SW 1271 (cell line): ENCODE measurements at places on chromosomes 4 and X.

DNA sequence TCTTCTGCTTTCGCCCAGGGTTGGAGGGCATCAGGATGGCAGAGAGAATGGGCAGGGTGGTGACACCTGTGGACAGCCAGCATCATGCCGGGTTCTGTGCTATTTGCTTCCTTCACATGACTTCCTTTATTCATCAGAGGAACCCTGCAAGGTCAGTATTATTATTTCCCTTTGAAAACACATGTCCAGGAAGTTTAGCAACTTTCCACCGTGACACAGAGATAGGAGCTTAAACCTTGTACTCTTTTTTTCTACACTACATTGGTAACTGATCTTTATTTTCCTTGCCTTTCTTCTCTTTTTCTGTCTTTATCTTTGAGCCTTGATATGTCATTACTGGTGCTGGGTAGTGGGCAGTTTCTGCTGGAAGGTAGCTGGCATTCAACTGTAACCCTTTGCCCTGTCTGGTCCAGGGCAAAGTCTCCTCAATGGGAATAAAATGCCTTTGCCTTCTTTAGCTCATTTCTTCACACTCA is 5.0 kb upstream of the MGST2 start:
- no peak for DNase-seq

DNA sequence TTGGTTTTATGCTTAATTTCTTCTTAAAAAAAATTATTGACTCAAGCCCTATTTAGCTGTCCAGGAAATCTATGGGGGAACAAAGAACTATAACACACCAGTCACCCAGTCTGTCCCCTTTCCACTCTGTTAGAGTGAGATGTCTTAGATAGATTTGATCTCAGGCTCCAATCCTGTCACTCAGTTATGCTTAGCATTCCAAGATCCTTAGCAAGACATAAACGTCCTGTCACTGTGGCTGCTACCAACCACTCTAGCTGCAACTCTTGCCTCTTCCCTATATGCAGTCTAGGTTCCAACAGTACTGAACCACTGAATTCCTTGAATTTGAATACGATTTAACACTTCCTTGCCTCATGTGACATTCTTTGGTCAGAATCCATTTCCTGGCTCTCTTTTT is 241.9 kb upstream of the NWD2 start:
- no peak for DNase-seq

GRCh38 chr4:19187096-19187495 is 1064.6 kb upstream of the SLIT2 start:
- DNase-seq: no peak

DNA sequence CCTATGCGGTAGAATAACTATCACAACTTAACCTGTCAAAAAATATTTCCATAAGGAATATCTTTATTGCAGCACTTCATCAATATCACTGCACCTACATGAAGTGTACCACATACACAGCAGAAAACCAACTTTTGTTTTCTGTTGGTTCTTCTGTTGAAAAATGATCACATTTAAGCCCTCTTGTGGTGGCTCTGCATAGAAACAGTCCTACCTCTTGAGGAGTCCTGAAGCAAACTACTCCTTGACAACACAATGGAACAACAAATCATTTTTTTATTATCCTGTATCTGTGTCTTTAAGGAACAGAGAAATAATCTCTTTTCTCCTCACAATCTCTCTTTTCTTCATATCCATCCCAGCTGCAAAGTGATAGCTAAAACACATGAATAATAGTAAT is 39.8 kb upstream of the ATOH1 start:
- peak; percentile 18 for DNase-seq

- DNase-seq: no peak
These were observed 93.4 kb downstream of the TET2 start for GRCh38 chr4:105240037-105240436.

GRCh38 chr4:176342384-176342783 is 22.6 kb downstream of the SPCS3 start:
- DNase-seq: no peak

- no peak for DNase-seq
These were observed 89.7 kb downstream of the ARHGAP10 start for GRCh38 chr4:147821555-147821954.

GRCh38 chr4:89904524-89904923 is 9.9 kb downstream of the MMRN1 start:
- DNase-seq: no peak

DNA sequence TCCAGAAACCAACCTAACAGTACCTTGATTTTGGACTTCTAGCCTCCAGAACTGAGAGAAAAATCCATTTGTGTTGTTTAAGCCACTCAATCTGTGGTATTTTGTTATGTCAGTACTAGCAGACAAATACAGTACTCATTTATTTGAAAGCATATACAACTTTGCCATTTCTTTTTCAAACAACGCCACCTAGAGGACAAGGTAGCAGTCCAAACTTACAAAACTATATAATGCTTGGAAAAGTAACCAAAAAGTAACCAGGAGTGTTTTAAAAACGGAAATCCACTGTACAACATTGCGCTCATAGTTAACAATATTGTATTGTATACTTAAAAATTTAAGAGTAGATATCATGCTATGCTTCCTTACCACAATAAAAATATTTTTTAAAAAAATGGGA is 37.0 kb upstream of the FGF13 start:
- DNase-seq: no peak

DNA sequence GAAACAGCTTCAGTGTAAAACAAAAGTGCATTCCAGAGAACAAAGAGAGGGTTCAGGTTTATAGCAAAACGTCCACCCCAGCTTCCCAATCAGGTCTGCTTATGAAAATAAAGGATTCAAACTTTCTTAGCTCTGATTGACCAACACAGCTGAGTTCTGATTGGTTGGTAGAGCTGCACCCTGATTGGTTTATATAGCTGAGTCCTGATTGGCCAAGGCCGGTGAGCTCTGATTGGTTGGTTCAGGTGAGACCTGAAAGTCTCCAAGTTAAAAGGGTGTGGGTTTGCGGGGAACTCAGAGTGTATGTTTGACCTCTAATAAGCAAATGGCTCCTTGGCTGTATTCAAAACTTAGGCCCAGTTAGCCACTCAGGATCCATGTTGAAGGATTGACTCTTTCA is 20.9 kb downstream of the CLRN2 start:
- no peak for DNase-seq

GRCh38 chr4:9804918-9805317 is 23.5 kb downstream of the DRD5 start:
- no peak for DNase-seq

GRCh38 chr4:8029689-8030088 is 90.0 kb upstream of the AFAP1 start:
- no peak for DNase-seq

DNA sequence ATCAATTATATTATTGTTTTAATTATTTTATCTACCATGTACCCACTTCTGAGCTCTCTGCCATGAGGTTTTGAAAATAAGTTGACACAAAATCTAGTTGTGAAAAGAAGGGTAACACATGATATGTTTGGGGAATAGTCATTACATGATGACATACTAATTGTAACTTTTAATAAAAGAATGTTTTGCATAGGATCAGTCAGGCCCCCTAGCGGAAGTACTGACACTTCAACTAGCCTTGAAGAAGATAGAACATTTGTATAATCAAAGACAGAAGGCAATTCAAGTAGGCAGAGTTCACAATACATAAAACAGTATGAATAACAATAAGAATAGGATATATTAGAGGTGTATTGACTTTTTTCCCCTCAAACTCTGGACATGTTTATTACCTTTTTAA is 1191.0 kb upstream of the AGA start:
- no peak for DNase-seq

GRCh38 chrX:69365349-69365748 is 138.8 kb upstream of the NALF2 start:
- DNase-seq: no peak

DNA sequence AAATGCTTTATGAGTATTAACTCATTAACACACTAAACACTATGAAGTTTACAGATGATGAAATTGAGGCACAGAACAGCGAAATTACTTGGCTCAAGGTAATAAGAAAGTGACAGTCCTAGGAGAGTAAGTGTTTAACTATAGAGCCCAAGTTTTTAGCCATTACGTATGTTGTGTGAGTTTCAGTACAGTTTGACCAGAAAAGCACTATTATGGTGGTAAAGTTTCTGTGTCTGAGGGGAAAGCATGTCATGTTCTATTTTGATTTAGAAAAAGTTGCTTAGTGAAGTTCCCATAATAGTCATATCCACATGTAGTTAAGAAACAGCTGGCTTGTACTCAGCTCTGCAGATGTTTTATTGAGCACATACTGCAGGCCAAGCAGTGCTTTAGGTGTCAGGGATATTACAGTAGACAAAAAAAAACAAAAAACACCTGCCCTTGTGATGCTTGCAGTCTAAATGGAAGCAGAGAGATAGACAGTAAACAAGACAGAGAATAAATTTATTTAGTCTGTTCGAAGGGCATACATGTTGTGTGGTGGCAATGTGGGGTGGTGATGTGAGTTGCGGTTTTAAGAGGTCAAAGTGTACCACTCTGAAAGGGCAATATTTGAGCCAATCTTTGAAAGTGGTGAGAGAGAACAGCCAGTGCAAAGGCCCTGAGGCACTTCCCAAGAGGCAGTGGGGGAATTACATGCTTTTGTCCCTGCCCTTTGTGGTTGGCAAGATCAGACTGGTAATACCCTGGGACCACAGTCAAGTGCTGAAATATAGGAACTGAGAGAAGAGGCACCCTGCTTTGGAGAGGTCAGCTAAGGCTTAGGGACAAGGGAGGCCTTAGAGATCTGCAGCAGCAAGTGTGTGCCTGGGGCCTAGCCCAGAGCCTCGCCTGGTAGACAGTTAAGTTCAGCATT is 6.2 kb downstream of the TMEM131L start:
- DNase-seq: no peak

GRCh38 chrX:113033966-113034680 is 193.5 kb upstream of the AMOT start:
- no peak for DNase-seq

DNA sequence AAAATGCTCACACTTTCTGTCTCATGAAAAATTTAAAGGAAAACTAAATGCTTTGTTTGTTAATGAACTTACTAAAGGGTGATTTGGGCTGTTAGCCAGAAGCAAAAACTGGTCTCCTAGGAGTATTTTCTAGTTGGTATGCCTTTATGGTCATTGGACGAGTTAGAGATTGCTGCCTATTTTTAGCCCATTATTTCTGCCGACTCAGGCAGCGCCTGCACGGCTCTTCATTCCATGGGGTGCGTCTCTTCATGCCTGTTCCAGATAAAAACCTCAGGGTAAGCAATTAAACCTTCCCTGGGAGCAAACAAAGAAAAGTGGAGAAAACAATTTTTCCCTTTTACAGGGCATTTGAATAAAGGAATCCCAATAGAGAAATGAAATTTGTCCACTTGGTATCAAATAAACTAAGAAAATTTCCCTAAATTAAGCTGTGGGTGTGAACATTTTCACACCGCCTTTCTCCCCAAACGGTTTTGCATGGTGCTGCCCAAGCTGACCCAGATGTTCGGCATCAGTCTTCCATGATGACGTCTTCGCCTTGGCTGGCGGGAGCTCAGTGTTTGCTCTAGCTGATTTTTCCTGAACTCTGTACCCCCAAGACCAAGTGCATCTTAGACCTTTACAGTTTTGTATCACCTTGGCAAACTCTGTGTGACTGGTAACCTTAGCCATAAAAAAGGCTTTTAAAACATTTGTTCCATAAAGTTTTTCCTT is 61.7 kb upstream of the ADGRG2 start:
- DNase-seq: no peak

DNA sequence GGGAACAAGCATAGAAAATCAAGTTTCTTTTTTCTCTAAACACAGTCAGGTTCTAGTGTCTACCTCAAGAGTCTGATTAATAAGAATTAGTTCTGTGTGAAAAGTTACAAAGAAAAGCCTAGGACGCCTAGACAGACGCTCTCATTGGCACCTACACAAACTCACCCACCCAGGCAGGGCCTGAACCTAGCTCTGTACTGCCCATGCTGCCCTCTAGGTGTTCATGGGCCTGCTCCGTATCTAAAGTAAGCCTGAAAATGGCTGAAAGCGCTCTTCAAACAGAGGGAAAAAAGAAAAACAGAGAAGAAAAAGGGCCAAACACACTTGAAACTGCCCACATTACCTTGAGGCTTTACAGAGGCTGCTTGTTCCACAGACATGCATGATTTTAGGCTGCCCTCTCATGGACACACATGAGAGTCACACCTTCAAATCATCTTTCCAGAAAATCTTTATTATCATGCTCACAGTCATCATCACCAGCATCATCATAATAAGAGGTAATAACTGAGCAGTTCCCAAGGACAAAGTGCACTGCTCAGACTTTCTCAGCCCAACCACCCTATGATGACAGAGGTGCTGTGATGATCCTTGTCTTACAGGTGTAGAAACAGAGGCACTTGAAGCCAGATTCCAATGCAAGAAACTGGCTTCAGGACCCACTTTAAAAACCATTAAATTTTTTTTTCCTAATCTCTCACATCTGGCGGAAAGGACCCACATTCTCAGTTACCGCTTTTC is 49.6 kb downstream of the MAP7D2 start:
- DNase-seq: no peak

DNA sequence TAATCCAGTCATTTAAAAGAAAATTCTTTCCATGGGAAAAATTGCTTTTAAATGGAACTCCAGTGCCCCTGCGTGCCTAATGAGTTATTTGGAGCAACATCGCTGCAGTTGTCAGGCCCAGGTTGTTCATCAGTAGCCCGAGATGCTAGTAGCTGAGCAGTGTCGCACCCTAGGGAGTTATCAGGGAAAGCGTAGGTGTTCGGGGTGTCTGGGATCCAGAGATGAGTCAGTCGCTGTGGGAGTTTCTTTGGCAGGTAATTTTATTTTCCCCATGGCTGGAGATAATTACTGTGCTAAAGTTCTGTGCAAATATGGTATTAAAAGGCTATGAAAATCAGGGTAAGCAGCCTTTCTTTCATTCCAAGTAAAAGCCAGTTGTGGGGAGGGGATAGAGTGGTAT is 49.4 kb downstream of the ANXA3 start:
- DNase-seq: no peak

DNA sequence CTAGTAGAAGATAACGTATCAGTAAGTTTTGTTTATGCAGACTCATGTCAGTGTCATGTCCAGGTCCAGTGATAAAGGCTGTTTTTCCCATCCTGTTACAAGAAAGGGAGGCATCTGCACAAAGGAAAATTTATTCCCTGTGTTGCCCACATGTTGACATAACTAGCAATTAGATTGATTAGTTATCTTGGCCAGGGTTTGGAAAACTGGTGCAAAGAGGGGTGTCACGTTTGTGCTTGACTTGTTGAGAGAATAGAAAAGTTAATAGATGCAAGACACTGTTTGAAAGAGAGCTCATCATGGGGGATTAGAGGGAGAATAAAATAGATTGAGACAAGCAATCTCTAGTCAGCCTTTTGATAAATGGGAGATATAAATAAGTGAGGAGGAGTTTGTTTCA is 1357.0 kb upstream of the AGA start:
- DNase-seq: no peak

GRCh38 chrX:108033890-108034289 is 11.0 kb upstream of the VSIG1 start:
- no peak for DNase-seq

- DNase-seq: no peak
These were observed 53.1 kb downstream of the NDST3 start for GRCh38 chr4:118087366-118087765.

- no peak for DNase-seq
These were observed 111.3 kb downstream of the GATB start for GRCh38 chr4:151649479-151649878.

- DNase-seq: no peak
These were observed 35.3 kb upstream of the HAND2 start for GRCh38 chr4:173565281-173565680.

GRCh38 chrX:17824980-17825379 is 36.1 kb downstream of the RAI2 start:
- no peak for DNase-seq
